Tongue (tissue), 3 donors: ENCODE measurements at places on chromosomes 2 and 18. TPM values are rescaled to one million over a fixed set of nuclear protein-coding genes. Genes with fewer than 3 reads are reported as not detected.

DNA sequence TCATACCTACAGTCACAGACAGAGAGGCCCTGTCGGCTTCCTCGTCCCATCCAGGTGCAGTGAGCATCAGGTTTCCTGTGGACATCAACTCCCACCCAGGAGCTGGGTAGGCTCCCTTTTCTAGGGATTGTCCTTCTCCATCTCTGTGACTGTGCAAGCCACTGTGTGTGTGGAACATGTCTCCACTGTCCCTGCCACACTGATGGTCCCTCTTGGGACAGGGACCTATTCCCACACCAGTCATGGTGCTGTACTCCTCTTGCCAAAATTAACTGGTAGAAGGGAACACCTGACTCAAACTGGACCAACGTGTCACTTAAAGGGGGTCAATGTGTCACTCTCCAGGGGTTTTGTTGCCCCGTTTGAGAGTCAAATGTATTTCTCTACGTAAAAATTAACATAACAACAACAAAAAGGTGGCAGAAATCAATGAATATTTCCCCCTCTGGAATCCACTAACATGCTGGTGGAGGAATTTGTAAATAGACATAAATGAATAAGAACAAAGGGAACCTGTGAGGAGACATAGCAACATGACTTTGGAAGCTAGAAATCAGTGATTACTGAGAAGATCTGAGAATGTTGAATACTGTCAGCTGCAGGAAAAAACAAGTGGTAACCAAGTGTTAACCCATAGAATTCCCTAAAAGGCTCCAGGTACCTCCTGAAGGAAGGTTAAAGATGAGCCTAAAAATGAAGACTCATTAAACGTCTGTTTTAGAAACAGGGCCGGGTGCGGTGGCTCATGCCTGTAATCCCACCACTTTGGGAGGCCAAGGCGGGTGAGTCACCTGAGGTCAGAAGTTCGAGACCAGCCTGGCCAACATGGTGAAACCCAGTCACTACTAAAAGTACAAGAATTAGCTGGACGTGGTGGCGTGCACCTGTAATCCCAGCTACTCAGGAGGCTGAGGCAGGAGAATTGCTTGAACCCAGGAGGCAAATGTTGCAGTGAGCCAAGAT, 40.4 kb downstream of the SH2D6 start:
- no peak for DNase-seq

- no peak for DNase-seq
Measured at GRCh38 chr2:232876161-232876977, 6.3 kb downstream of the SNORC start.

- peak; percentile 26 for DNase-seq
Measured at GRCh38 chr18:79283131-79283810, 112.5 kb upstream of the NFATC1 start.

- DNase-seq: peak; percentile 35
Measured at GRCh38 chr2:352696-353095, 64.8 kb upstream of the ALKAL2 start.

Gene DSEL
- 23.4 TPM for total RNA-seq

DNA sequence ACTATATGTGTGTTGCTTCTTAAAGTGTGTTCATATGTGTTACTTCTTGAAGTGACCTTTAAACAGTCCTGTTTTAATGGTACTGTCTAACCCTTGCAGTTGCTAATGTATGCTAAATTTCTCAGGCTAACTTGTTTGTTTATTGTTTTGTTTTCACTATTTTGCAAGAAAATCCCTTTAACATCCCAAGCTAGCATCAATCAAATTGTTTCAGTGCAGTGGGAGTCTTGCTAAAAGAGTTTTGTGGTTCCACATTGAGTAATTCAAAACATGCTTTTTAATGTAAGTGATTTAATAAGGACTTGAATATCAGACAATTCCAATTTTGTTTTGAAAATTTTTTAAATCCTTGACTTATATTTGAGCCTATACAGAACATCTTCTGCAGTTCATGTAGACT, 3.6 kb downstream of the SH3RF3 start:
- no peak for DNase-seq

DNA sequence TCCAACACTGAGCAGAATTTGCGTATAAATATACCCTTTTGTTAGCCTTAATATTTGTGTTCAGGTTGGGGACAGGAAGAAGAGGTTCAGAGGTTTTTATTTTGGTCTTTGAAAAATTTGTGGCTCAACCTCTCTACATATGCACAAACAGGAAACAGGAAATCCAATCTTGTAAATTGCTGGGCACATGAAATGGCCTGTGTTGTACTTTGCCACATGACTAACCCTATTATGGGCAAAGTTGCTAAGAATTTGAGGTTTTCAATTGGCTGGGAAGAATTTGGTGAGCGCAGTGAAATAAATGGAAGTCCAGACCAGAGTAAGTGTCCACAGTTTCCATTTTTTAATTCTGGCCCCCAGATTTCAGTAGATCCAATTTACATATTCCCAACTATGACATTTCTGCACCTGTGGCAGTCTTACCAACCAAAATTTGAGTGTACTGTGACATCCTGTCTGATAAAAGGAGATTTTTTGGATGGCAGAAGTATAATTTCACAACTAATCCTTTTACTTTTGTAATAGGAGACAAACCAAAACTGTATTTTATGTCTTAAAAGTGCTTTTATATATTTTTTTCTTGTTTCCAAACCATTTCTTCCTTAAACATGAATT, 63.6 kb downstream of the COX7A2L start:
- no peak for DNase-seq

GRCh38 chr2:144456680-144457079, 63.2 kb downstream of the ZEB2 start:
- no peak for DNase-seq

- DNase-seq: peak; percentile 63
Measured at GRCh38 chr2:203656522-203657287, 49.7 kb upstream of the CD28 start.

GRCh38 chr2:151007365-151007764, 254.3 kb downstream of the RBM43 start:
- peak; percentile 84 for DNase-seq

Gene TUBA3E
- total RNA-seq: not detected

GRCh38 chr2:172223601-172224054, 120.9 kb upstream of the DLX2 start:
- DNase-seq: no peak

Gene TSPYL6
- total RNA-seq: 0.21 TPM

DNA sequence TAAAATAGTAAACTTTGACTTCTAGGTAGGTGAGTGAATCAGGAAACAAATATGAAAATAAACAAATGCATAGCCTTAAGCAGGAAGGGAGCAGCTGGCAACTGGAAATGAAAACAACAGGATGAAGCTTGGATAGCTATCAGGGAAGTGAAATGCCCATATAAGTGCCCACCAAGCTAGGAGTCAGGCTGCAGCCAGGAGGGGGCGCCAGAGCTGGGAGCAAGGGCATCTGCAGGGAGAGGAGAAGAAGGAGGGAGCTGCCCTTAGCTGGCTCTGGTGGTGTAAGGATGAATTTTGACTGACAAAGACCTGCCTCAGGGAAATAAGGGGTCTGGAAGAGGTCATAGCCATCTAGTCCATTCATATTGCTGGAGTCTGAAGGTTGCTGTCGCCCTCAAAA, 298.3 kb downstream of the TDRD15 start:
- DNase-seq: no peak

- no peak for DNase-seq
Measured at GRCh38 chr2:98748292-98749065, 17.5 kb upstream of the MGAT4A start.

DNA sequence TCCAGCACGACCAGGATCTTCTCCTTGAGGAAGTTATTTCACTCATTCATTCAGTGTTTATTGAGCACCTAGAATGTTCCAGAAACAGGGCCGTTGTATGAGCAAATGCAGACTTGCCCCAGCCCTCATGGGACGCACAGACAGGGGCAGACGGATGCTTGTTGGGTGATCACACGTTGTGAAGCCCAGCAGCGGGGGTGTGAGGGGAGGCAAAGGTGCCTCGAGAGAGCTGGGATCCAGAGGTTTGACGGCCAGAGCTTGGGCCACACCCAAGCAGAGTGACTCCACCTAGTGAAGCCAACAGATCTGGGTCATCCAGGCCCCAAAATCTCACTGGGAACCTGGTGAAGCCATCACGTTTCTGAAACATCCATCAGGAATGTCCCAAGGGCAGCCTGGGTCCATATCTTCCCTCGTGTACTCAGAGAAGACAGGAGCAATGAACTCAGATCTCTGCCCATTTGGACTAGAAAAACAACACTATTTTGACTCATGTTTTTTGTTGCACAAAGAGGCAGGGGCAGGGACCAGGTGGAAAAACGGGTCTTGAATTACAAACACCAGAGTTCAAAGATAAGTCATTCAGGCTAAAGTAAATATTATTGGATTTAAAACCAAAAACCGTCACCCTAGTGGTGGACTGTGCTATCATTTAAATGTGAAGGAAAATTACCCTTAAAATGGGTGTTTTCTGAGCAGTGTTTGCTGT, 54.9 kb upstream of the RBM44 start:
- no peak for DNase-seq

Gene CYTIP
- total RNA-seq: 1.7 TPM

DNA sequence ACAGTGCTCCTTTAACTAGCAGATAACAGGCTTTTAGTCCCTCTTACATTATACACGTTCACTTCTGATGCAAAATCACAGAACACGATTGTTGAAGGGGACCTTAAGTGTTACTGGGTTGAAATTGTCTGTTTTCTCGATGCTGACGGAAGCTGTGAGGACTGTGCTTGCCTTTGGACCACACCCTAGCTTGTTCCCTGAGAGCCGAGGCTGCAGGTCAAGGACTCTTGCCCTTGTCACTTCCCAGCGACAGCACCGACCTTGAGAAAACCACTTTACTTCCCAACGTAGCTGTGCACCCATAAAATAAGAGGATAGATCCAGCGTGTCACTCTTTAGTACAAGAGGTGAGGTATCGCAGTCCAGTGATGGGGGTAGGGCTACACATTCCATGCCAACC, 701.0 kb downstream of the DCDC2C start:
- DNase-seq: no peak

Gene VWA3B
- 0.10 TPM for total RNA-seq

DNA sequence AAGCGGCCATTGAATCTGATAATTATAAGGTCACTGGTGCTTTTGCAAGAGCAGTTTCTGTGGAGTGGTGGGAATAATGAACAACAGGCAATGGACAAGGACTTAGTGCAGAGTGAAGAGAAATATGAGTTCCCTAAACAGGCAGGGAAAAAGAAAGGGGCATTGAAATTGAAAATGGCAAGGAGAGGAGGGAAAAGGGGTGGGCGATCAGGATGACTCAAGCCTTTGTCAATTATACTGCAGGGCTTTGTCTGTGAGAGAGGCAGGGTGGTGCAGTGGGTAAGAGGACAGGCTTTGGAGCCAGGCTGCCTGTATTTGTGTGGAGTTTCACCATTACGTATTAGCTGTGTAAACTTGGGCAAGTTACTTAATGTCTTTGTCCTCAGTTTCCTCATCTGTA, 29.5 kb upstream of the PAIP2B start:
- DNase-seq: peak; percentile 6

DNA sequence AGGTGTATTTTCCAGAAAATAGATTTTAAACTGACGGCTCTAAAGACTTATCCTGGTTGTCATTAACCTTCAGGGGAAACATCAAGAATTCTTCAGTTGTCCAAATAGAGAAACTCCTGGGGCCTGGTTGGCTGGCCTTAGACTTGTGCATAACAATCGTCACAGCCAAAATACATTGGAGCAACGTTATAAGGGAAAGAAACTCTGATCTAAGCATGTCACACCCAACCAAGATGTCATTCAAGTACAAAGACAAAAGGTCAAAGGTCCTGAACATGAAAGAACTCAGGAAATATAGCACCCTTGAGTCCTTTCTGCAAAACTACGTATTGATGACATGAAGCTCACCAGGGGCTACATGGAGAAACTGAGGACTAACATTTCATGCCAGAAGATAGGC, 23.8 kb upstream of the APCDD1 start:
- no peak for DNase-seq

GRCh38 chr2:84931384-84931821, 25.9 kb downstream of the TMSB10 start:
- DNase-seq: no peak

DNA sequence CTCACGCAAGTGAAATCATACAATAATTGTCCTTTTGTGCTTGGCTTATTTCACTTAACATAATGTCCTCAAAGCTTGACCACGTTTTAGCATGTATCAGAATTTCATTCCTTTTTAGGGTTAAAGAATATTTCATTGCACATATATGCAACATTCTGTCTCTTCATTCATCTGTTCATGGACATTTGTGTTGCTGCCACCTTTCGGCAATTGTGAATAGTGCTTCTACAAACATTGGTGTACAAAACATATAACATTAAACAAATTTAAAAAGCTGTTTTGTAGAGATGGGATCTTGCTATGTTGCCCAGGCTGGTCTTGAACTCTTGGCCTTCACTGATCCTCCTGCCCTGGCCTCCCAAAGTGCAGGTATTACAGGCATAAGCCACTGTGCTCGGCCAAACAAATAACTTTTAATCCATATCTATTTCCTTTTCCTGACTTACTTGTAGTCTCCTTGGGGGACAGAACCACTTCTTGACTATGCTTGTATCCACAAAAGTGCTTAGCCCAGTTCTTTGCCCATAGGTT, 209.3 kb downstream of the SLC4A3 start:
- DNase-seq: no peak

- DNase-seq: peak; percentile 58
Measured at GRCh38 chr2:225354281-225354774, 45.2 kb upstream of the NYAP2 start.

DNA sequence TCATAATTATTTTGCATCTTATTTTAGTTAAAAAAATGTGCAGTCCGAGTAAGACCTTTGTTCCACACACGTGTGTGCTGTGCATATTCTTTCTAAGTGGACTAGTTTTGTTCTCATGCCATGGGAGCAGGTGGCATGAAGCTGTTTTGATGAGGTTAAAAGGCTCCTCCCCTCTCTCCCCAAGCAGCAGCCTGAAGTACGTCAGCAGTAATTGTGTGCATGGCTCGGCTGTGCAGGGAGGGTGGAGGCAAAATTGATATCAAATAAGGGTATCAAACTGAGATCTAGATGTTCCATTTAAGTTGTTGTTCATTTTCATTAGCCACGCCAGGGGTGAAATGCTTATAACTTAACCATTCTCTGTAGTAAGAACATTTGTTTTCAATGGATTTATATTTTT, at the start of gene NYAP2:
Gene NYAP2 (plus strand): TSS at position 207 of the 400 bp plus-strand sequence. CDS start 9,171 bp downstream, outside the sequence.
- peak; percentile 32 for DNase-seq

Gene CDH7
- 0.62 TPM for total RNA-seq

DNA sequence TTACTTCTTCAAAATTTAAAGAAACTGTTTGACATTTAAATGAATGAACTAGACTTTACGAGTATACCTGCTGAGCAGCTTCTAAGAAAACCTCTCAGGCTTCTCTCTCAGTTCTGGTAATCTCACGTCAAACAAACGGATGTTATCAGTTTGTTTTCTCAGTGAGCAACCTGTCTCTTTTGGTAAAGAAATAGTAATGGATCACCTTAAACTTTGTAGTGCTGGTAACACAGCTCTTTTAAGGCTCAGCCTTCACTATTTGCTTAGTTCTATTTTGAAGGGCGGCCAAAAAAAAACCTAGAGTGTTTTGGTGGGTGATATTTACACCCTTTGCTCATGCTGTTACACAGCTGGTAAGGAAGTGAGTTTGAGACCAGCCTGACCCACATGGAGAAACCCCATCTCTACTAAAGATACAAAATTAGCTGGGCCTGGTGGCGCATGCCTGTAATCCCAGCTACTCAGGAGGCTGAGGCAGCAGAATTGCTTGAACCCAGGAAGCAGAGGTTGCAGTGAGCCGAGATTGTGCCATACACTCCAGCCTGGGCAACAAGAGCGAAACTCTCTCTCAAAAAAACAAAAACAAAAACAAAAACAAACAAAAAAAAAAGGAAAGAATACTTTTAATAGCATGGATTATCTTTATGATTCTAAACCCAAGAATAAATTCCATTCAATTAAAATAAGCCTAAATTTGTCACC, 15.9 kb downstream of the FN1 start:
- DNase-seq: no peak

GRCh38 chr2:39411181-39411944, 25.7 kb downstream of the MAP4K3 start:
- peak; percentile 16 for DNase-seq
